ENCODE measurements at places on chromosomes 6 and 20. TPM values are rescaled to one million over a fixed set of nuclear protein-coding genes. Genes with fewer than 3 reads are reported as not detected.

DNA sequence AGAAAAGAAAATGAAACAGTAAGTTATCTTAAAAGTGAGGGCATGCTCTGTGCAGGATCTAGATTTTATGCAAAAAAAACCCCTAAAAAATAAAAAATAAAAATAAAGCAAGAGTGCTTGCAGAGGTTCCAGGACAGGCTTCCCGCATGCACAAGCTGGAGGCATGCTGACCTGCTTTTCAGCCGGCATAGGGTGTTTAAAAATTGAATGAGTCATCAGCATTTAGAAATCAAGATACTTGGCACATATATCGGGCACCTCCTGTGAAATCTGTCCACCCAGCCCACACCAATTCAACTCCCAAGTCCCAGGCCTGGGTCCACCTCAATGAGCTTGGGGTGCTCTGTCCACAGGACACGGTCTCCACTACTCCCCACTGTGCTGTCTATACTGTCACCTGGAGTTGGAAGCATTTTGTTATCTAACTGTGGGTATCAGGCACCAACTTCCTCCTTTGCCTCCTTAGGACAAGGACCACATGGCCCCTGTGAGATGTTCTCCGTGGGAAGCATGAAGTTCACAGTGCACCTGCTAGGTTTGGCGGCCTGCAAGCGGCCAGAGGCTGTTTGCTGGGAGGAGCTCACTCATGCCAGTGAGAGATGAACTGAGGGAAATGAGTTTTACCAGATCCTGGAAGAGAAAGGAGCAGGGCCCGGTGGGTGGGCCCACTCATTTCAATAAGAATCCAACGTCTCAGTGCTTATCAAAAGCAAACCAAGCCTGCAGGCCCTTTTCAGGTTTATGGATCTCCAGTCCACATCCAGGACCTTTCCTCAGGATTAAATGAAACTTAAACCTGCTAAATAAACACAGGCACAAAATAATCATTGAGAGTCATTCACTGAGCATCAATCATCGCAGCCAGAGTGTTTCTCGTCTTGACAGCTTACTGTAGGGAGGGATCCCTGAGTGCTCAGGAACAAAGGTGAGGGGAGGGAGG, 121.1 kb downstream of the FOXA2 start:
- H3K27ac ChIP-seq: no peak overlapping the region
- no peak overlapping the region for H3K4me3 ChIP-seq
- no peaks in the 10 kb centered on the region for H3K4me1 ChIP-seq
- H3K27me3 ChIP-seq: no peaks in the 10 kb centered on the region
- no peak for DNase-seq
- no peaks in the 10 kb centered on the region for H3K36me3 ChIP-seq

GRCh38 chr20:17668432-17668831, 13.6 kb downstream of the RRBP1 start:
- peaks cover 12% of the 10 kb centered on the region for H3K4me1 ChIP-seq
- no peak for DNase-seq
- no peaks in the 10 kb centered on the region for H3K36me3 ChIP-seq
- no peak overlapping the region for H3K4me3 ChIP-seq
- no peaks in the 10 kb centered on the region for H3K27me3 ChIP-seq
- no peak overlapping the region for H3K27ac ChIP-seq

Gene SLC35D3
- 0.09 TPM for total RNA-seq

GRCh38 chr6:20334962-20335361, 66.7 kb upstream of the E2F3 start:
- H3K4me3 ChIP-seq: no peak overlapping the region
- DNase-seq: no peak
- no peaks in the 10 kb centered on the region for H3K4me1 ChIP-seq

GRCh38 chr6:133099573-133099972, 141.6 kb upstream of the EYA4 start:
- no peak for DNase-seq
- H3K36me3 ChIP-seq: no peaks in the 10 kb centered on the region
- H3K4me1 ChIP-seq: no peaks in the 10 kb centered on the region
- H3K27me3 ChIP-seq: no peaks in the 10 kb centered on the region
- H3K27ac ChIP-seq: no peak overlapping the region

- no peak overlapping the region for H3K27ac ChIP-seq
- peaks cover 4% of the 10 kb centered on the region for H3K4me1 ChIP-seq
- no peaks in the 10 kb centered on the region for H3K36me3 ChIP-seq
- H3K27me3 ChIP-seq: no peaks in the 10 kb centered on the region
These were observed 5.0 kb upstream of the GFOD1 start for GRCh38 chr6:13492357-13492756.
